AG09309 (cell line): ENCODE measurements at places on chromosomes 13 and 19.

- no peak for DNase-seq
Observed at GRCh38 chr13:113288880-113289279, 8.2 kb upstream of the LAMP1 start.

- no peak for DNase-seq
Observed at GRCh38 chr13:65387743-65388347, 1842.3 kb downstream of the PCDH9 start.

DNA sequence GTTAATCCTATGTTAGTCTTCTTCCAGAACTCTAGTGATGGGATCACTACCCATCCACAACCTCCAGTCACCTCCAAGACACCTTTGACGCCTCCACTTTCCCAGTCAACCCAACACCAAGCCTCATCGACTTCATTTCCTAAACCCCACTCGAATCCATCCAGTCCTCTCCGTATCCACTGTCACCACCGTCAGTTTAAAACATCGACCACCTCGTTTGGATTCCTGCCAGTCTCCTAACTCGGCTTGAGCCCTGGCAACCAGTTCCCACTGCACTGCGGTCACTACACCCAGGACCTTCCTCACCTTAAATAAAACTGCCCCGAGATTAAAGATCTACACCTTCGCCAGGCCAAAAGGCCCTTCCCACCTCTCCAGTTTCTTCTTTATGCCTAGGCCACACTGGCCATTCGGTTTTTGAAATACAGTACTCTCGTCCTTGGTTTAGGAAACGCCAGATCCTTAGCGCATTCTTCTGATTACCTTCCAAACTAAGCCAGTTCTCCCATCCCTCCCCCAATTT lies 1.2 kb downstream of the MTIF3 start:
- DNase-seq = no peak

GRCh38 chr13:100810481-100810880 lies 135.9 kb upstream of the TMTC4 start:
- no peak for DNase-seq

DNA sequence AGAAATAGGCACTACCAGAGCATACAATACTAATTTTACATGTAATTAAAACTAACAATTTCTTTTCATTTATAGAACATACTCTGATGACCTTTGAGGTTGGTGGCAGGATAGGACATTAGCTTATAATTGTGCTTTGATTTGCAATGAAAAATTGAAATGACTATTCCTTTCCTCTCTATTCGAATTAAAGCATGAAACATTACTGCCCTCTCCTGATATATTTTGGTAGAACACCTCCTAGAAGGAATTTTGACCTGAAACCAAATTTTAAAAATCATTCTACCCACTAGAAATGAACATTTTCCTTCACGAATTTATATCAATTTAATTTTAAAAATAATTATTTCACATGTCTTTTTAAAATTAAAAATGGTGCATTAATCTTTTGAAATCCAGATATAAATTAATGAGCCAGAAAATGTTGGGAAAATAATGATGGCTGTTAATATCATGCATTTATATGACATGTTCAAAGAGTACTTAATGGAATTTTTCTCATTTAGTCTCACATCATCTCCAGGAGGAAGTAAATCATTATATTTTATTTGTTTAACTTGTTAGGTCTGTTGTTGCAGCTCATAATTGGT lies 556.3 kb upstream of the ARGLU1 start:
- no peak for DNase-seq

DNA sequence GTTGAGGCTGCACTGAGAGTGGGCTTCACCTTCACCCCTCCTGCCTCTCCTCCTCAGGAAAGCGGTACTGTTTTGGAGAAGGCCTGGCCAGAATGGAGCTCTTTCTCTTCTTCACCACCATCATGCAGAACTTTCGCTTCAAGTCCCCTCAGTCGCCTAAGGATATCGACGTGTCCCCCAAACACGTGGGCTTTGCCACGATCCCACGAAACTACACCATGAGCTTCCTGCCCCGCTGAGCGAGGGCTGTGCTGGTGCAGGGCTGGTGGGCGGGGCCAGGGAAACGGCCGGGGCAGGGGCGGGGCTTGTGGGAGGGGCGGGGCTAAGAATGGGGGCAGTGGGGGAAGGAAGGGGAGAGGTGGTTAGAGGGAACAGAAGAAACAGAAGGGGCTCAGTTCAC lies 7.5 kb downstream of the CYP2A13 start:
- DNase-seq = no peak

DNA sequence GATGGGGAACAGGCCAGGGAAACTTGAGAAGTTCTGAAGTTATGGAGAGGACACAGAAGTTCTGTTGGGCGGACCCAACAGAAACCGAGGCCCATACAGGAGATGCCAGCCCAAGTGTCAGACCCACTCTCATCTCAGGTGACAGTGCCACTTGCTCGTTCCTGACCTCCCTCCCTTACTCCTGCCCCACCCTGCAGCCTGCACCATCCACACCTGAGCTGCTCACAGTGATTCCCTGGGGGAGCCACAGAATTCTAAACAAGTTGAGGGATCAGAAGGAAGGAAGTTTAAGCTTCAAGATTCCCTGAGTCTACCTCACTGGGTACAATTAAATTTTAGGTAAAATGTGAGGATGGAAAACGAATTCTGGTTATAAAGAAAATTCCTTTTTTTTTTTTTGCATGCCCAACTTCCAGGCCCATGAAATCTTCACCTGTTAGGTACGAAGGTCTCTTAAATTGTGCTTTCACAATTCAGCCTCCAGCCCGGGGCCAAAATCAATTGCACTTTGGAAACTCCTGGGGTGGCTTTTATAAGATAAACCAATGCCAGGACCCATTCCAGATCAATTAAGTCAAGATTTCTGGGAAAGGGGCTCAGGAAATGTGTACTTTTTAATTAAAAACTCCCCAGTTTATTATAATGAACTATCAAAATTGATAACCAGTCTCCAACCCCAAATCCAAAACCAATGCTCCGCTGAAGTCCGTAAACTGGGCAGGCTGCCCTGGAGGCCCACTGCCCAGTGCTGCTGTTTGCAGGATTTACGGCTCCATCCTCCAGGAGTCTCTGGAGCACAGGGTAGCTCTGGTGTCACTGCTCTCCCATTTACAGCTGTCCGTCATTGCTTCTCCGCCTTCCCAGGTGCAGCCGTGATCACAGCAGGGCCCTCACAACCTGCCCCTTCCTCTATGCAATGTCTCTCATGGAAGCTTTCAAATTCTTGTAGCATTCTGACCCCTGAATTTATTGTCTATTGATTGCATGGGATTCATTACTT lies 643.5 kb downstream of the UQCRFS1 start:
- no peak for DNase-seq

GRCh38 chr13:33208290-33209220 lies 77.0 kb downstream of the STARD13 start:
- no peak for DNase-seq

GRCh38 chr19:49020931-49021895 lies 2.9 kb downstream of the CGB3 start:
- DNase-seq = no peak

DNA sequence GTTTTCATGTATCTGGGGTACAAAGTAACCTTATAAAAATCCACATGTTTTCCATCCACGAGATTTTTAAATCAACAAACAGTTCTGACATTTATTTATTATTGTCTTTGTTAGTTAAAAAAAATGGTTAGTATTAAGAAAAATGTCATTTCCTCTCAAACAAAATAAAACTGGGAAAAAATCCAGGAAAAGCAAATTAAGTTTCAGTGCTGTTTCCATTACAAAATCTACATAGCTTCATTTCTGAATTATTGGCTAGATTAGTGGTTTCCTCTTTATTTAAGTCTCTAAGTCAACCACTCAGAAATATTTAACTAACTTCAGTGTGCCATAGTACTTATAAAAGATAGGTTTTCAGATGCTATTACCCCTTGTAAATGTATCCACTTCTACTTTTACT lies 49.1 kb downstream of the MZT1 start:
- no peak for DNase-seq

GRCh38 chr13:41765813-41766212 lies 195.1 kb downstream of the VWA8 start:
- no peak for DNase-seq

GRCh38 chr19:48757741-48758144 lies 2.4 kb downstream of the FGF21 start:
- DNase-seq = no peak

GRCh38 chr19:3263866-3264265 lies 39.4 kb downstream of the CELF5 start:
- no peak for DNase-seq

DNA sequence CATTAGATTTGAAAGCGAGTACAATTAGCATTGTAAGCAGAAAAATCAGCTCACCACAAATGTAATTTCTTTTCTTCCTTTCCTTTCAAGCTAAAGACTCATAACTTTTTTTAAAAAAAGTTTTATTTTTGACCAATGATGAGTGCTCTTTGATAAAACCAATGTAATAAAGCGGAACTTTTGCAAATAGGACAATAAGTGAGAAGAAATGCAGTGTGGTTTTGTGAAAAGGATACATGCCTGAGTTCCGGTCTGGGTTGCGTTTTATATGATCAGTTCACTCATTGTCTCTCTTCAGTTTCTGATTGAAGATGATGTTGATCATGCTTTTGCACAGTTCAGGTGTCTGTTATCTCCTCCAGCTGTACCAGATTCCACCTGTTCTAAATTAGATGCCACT lies 274.4 kb downstream of the KLF12 start:
- no peak for DNase-seq

GRCh38 chr13:28717170-28717569 lies 1.6 kb downstream of the SLC46A3 start:
- no peak for DNase-seq

DNA sequence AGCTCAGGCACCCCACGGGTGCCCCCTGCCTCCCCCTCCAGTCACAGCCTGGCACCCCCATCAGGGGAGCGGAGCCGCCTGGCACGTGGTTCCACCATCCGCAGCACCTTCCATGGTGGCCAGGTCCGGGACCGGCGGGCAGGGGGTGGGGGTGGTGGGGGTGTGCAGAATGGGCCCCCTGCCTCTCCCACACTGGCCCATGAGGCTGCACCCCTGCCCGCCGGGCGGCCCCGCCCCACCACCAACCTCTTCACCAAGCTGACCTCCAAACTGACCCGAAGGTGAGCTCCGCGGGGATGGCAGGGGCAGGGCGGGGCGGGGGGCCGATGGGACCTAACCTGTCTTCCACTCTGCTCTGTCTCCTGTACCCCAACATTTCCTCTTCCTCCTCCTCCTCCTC lies 25.0 kb downstream of the CKM start:
- DNase-seq = no peak

DNA sequence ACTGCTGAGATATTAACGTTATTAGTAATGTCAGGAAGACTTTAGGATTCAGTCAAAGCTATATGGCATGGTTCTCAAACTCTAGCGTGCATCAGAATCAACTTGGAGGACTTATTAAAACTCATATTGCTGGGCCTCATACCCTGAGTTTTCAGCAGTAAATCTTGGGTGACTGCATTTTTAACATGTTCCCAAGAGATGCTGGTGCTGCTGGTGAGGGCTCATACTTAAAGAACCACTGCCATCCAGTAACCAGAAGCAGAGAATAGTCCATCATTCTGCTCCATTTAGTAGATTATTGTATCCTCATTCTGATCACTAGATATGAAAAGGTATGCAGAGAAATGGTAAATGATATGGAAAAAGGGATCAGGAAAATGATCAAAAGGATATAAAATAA lies 7.9 kb downstream of the GPR12 start:
- no peak for DNase-seq

- DNase-seq = no peak
Observed at GRCh38 chr19:5585461-5586299, 17.9 kb upstream of the TINCR start.
